ENCODE measurements at places on chromosomes 7 and 10.

DNA sequence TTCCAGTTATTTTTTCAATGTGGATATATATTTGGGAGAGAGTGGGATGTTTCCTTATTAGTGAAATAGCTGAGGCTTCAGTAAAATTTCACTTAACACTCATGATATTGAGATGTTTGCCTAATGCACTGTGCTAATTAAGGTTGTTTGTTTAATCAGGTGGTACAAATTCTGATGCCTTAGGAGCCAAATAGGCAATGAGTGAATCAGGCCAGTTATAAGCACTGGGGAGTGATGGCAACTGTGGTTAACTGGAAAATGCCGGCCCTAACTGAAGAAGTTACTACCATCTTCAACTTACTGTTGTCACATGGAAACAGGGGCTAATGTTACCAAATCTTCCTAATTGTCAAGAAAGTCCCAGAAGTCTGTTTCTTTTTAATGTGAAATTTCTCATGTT, 32.0 kb downstream of the VCL start:
- DNase-seq, result no peak

- no peak for DNase-seq
Measured at GRCh38 chr10:44177610-44178009, 207.3 kb downstream of the CXCL12 start.

- DNase-seq, result no peak
Measured at GRCh38 chr7:55489552-55489951, 82.8 kb downstream of the VOPP1 start.

DNA sequence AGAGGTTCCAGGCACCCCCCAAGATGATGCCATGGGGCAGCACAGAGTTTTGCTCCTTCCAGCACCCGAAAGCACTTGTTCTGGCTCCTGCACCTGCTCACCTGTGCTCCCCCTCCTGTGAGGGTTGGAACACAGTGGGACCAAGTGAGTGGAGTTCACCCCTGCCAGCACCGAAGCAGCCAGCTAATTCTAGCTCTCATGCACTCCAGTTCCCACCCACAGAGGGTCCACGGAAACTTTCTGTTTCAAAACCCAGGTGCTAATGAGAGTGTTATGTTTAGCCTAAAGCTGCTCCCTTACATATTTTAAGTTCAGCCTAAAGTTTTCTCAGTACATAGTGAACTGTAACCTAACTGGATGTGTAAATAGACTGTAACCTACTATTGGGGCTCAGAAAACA, 42.6 kb upstream of the SLC35G1 start:
- DNase-seq, result no peak

DNA sequence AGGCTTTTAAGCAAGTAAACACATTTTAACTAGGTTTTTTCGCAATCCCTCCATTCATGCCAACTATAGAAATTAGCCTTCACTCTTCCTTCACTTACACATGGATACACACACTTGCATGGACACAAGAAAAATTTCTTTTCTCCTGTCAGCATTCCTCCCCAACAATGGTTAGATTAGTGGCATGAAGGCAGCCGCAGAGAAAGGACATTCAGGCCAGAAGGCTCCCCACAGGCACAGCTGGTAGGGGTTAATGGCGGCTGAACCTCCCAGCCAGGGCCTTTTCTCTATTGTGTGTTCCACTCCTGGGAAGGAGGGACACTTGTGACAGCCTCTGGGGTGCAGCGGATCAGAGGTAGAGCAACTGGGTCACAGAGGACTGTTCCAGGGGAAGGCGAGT, 255.0 kb upstream of the SP8 start:
- no peak for DNase-seq

- DNase-seq, result no peak
Measured at GRCh38 chr7:15305002-15305600, 256.7 kb downstream of the AGMO start.

GRCh38 chr10:133158756-133159610, 1.0 kb upstream of the KNDC1 start:
- DNase-seq, result no peak

All from T-helper 2 cell treated with Interferon-gamma antibody and Interleukin-4, amounts not matched to agents 5 μg/mL and 100 μg/mL, for 36 hours (primary cell).